ENCODE measurements at places on chromosomes 12 and 14.

DNA sequence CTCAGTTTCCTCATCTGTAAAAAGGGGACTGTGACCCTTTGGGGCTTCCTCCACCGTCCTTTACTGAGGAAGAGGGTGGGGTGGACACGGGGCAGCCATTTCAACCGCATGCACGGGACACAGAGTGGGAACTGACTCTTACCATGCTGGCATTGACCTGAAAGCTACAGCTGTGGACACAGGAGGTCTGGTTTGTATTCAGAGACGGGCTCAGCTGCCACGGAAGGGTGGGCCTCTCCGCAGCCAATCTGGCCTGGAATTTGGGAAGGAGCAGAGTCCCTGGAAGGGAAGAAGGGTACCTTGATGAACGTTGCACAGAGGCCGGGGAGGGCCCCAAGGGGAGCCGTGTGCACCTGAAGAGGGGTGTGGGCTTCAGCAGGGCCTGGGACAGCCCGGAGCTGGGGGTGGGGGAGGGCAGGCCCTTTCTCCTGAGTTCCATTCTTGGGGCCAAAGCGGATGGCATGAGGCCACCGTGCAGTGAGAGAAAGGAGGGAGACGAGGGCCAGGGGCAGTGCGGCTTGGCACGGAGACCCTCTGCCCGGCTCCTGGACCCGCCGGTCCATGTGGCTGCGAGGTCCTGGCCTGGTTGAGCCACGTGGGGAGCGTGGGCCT lies 14.5 kb downstream of the TNFAIP2 start:
- DNase-seq = no peak

- no peak for DNase-seq
These were observed 25.4 kb upstream of the BCL7A start for GRCh38 chr12:121996050-121996944.

- no peak for DNase-seq
These were observed 11.7 kb upstream of the INF2 start for GRCh38 chr14:104677512-104678332.

GRCh38 chr12:68864604-68865003 lies 56.6 kb downstream of the MDM2 start:
- no peak for DNase-seq

GRCh38 chr14:74917646-74918081 lies 5.4 kb downstream of the RPS6KL1 start:
- no peak for DNase-seq
